ENCODE measurements at places on chromosomes 4 and X.

DNA sequence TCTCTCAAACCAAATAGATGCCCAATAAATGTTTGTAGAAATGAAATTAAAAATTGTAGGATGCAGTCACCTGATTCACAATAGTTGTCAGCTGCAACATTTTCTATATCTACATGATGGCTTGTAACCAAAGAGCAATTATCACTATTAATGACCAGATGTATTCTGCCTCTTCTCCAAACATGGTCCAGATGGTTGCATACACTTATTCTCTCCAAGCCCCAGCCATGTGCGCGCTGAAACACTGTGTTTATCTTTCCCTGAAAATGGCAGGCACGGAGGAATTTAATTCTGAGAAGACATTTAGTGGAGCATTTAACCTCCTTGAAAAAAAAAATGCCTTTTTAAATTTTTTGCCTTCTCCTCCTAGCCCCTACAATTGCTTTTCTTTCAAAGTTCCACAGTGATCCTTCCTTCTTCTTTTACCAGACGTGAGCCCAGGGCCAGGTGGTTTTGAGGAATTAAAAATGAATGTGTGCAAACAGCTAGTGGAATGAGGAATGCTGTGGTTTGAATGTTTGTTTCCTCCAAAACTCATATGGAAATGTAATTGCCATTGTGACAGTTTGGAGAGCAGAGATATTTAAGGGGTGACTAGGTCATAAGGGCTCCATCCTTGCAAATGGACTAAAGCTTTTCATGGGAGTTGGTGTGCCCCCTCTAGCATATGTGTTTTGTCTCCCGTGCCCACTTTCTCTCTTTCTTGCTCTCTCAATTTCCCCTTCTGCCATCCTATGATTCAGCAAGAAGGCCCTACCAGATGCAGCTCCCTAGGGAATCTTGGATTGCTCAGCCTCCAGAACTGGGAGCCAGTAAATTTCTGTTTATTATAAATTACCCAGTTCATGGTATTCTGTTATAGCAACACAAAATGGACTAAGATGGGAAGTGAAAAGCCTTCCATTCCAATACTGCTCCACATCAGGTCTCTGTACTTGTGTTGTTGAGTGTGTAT, 136.0 kb downstream of the GABRB1 start:
- DNase-seq = no peak

GRCh38 chr4:80631861-80632260, 296.3 kb downstream of the CFAP299 start:
- DNase-seq = no peak

DNA sequence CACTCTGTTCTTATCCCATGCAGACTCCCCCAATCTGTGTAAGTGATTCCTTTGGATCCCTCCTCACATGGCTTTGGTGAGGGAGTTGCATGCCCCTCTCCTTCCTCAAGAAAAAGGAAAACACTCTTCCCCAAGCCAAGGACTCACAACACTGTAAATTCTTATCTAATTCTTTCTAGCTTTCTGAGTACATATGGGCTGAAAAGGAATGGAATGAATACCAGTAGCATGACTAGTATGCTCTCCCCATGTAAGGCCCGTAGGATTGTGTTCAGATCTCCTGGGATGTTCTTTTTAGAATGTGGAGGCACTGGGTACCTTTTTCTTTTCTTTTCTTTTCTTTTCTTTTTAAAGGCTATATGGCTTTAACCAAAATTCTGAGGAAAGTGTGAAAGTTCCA, 17.0 kb upstream of the MAGED1 start:
- no peak for DNase-seq

- DNase-seq = no peak
These were observed 148.3 kb downstream of the BANK1 start for GRCh38 chr4:101938836-101939235.

GRCh38 chr4:166724369-166724768, 509.9 kb downstream of the SPOCK3 start:
- DNase-seq = no peak

DNA sequence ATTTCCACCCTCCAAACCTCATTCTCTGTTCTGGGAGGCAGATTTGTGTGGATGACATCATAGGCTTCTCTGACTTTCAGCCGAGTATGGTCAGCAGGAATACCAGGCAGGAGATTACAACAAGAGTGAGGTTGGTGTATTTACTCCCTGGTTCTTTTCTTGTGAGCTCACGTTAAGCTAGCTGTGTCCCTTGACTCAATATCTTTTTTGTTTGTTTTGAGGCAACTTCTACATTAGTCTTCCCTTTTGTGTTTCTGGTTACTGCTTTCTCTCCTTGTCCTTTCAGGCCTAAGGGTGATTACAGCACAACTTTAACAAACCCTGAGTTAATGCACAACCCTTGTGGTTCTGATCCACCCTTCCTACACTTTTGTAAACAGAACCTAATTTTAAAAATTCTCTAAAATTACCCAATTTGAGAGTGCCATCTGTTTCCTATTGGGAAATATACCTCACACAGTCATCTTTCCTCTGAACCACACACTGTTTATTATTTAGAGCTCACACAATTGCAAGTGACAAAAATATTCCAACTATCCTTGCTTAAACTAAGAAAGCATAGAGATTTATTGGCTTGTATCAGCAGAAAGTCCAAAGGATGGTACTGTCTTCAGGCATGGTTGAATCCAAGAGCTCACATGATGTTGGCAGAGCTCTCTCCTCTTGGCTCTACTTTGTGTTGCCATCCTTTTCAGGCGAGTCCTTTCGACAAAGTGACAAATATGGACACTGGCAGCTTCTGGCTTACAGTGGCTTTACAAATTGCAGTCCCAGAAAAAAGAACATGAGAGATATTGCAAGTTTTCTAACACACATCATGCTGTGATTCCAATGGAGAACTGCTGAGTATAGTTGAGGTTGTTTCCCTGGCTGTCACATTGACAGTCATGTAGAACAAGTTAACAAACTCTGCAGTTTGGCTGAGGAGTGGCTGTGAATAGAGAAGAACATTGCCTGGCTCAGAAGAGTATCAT, 150.5 kb upstream of the DDIT4L start:
- DNase-seq = no peak

DNA sequence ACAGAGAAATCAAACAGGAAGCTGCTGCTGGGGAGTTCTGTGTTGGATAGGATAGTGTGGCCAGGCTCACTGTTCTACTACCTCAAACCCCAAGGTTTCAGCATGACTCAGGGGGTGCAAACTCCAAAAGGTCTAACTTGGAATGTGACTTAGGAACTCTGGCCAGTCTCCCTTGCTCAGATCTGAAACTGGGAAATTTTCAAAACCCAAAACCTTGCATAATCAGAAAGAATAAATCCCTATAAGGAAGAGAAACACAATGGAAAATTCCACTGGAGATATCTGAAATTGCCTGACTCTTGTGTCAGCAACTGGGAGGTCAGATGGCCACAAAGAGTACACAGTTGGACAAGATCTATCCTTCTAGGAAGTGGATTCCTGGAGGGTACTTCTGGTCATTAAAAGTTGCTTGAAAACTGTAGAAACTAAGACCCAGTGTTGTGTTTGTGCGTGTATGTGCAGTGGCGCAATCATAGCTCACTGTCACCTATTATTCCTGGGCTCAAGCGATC, 58.0 kb downstream of the PPEF2 start:
- DNase-seq = peak; percentile 25

DNA sequence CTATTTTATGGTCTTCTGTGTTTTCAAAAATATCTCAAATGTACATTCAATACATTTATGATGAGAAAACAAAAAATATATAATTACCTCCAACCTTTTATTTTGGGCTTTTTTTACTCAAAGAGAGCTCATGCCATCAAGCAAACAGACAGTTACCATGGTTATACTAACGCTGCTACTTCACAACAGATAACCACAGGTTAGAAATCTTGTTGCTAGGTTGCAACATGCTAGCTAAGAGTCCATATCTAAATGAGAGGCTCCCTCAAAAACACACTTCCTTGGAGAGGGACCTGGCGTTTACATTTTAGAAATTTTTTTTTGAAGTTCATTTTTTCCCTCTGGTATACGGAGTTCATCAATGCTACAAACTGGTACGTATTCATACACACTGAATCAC, 44.3 kb downstream of the TBC1D9 start:
- DNase-seq = no peak

- DNase-seq = no peak
These were observed 159.0 kb downstream of the DCLK2 start for GRCh38 chr4:150237110-150237872.

- DNase-seq = no peak
These were observed 257.8 kb upstream of the NRK start for GRCh38 chrX:105564501-105564900.

DNA sequence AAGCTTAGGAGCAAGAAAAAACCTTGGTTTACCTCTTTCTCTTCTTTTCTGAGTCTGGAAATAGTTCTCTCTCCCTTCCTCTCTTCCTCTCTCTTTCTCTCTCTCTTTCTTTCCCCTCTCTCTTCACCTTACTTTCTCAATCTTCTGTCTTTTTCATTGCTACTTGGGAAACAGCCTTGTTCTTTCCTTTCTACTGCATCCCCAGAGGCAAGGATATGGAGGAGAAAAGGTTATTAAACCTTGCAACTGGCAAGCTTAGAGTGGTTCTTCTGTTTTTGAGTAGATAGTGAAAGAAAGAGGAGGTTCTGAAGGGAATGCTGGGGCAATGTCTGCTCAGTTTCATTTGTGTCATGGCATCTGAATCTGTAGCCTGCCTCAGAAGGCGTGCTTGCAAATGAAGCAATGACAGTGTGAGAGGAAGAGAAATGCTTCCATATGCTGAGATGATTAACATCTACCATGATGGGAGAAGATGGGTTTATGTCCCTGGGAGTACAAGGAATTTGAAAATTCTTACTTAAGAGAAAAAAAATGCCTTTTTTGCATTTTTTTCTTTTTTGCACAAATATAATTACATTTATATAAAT, 190.6 kb downstream of the CEP135 start:
- no peak for DNase-seq

DNA sequence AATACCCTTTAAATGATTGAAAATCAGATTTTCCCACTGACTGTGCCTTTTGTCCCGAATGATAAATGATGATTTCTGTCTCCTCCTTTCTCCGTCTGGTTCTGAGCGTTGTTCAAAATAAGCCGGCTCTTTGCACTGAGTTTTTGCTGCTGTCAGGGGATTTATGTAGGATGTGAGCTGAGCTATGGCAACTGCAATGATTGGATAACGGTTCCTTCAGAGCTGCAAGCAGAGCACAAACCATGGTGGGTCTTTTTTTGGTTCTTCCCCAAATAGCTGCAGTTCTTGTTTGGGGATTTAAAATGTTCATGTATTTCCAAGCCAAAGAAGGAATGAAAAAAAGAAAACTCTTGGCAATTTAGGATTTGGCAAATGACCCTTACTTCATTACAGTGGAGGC, 124.5 kb upstream of the CASK start:
- DNase-seq = no peak

DNA sequence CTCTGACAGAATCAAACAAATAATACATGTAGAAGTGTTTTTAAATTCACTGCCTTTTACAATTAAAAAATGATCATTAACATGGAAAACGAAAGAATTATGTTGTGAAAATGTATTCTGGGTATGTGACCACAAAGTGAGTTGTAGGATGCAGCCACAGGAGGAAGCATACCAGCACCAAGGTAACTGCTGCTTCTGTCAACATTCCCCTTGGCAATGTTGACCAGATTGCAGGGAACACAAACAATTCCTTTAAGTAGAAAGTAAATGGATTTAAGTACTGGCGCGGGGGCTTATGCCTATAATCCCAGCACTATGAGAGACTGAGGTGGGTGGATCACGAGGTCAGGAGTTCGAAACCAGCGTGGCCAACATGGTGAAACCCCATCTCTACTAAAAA, 1877.9 kb upstream of the PCDH7 start:
- DNase-seq = no peak

GRCh38 chrX:71636438-71637252, 18.3 kb upstream of the CXCR3 start:
- DNase-seq = no peak

- DNase-seq = peak; percentile 60
These were observed 30.1 kb upstream of the BBS7 start for GRCh38 chr4:121900132-121900983.

GRCh38 chr4:56051029-56051709, 102.4 kb downstream of the CEP135 start:
- no peak for DNase-seq

- DNase-seq = no peak
These were observed 35.3 kb upstream of the GPM6B start for GRCh38 chrX:13852001-13852695.

DNA sequence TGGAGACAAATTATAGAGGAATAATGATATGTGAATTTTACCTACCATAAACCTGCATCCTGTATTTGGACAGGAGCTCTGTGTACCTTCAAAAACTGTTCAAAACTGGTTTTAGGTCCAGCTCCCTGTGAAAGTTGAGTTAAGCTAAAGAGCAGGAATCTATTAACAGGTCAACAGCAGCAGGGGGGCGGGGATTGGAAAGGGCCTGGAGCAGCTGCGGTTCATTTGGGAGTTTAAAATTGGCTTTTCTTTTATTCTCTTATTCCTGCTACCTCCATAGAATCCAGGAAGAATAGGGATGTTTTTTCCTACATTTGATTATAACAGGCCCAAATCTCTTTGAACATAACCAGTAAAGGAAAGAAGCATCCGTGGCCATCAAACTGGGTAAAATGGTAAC, 23.8 kb downstream of the SHROOM3 start:
- no peak for DNase-seq

DNA sequence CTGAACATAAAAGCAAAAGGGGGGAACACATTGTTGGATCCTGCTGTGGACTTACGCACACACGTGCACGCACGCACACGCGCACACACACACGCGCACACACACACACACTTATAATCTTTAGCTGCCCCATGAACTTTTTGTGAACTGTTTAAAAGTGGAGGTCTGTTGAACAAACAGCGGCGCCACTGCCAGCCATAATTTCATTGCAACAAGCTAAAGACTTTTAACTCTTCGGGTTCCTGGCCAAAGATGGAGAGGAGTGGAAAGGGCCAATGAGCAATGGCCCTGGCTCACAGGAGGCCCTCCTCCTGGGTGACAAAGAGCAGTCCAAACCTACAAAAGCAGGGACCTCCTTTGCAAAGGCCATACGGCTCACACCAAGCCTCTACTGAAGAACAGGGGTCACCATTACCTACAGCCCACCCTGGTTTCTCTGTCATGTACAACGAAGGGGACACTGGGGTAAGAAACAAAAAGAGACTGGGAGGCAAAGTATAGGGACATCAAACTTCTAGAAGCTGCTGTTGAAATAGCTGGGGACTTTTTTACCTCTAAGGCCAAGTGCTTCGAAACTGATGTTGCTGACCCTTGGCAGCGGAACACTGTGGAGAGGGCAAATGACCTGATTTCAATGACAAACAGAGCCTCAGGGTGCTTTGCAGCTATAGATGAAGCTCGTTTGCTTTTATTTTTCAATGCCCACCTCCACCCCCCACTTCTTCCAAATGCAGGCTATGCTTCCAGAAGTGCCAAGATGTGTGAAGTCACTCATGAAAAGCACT, 16.7 kb downstream of the BCOR start:
- no peak for DNase-seq

- no peak for DNase-seq
These were observed 823.2 kb upstream of the FRG1 start for GRCh38 chr4:189117426-189117825.

- DNase-seq = no peak
These were observed 11.2 kb upstream of the TMEM154 start for GRCh38 chr4:152690706-152691651.

Data from mucosa of gallbladder (tissue), 1 donor.